ENCODE measurements at places on chromosomes 7 and 10.

GRCh38 chr10:22825841-22826240 is 102.0 kb upstream of the ARMC3 start:
- DNase-seq = no peak

DNA sequence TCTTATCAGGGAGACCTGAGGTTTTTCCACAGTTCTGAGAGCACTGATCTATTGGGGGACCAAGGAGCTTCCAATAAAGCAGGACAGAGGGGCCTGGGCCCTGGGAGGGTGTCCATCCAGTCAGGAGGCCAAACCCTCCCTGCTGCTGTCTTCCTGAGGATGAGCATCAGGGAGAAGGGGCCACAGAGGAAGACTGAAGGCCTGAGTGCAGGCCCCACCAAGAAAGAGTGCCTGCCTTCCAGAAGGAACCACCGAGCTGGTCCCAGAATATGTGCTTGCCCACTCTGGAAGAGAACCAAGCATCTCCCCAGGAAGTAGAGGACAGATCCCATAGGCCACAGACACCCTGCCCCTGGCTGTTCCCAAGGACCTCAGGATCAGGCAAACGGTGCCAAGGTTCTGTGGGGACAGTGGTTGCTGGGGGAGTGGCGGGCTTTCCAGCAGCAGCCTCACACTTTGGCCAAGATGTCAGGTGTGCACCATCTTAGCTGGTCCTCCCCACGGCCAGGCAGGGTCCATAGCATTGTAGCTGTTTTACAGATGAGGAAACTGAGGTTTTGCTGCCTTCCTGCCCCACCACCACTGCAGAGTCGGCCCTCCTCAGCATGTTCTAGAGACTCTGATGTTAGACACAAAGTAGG is 199.4 kb downstream of the GRID1 start:
- DNase-seq = no peak

- no peak for DNase-seq
These were observed 11.9 kb upstream of the GTF2IRD1 start for GRCh38 chr7:74441801-74442200.

DNA sequence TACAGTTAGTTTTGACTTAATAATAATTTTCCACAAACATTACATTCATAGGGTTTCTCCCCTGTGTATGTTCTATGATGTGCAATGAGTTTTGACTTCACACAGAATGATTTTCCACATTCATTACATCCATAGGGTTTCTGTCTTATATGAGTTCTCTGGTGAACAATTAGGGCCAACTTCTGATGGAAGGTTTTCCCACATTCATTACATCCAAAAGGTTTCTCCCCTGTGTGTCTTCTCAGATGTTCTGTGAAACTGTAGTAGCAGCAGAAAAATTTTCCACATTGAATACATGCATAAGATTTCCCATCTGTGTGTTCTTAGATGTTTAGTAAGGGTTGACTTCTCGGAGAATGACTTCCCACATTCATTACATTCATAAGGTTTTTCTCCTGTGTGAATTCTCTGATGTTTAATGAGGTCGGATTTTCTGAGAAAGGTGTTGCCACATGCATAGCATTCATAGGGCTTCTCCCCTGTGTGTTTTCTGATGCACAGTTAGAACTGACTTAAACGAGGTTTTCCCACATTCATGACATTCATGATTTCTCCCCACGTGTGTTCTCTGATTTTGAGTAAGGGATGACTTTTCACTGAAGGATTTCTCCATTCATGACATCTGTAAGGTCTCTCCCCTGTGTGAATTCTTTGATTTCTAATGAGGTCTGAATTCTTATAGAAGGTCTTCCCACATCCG is 118.5 kb downstream of the ZNF33B start:
- DNase-seq = no peak

DNA sequence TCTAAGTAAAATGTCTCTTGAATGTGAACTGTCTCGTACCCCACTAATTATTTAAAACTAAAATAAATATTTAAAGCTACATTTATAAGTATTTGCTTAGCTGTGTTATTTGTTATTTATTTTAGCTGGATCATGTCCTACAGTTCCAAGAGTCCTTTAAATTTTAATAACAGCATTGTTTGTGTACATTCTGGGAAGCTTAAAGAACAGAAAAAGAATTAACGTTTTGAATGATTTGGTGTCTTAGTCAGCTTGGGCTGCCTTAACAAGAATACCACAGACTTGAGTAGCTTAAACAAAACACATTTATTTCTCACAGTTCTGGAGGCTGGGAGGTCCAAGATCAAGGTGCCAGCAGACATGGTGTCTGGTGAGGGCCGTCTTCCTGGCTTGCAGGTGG is 107.4 kb downstream of the ITIH5 start:
- DNase-seq = no peak

Measured in amniotic stem cell (primary cell).